ENCODE measurements at places on chromosomes 3 and 15.

GRCh38 chr3:150299201-150299600 lies 108.9 kb upstream of the TSC22D2 start:
- DNase-seq = peak; percentile 29

- no peak for DNase-seq
Measured at GRCh38 chr3:128617270-128617556, 33.4 kb downstream of the RPN1 start.

- DNase-seq = peak; percentile 16
Measured at GRCh38 chr3:190718097-190718496, 144.4 kb downstream of the GMNC start.

- DNase-seq = no peak
Measured at GRCh38 chr3:187027531-187028278, 97.4 kb downstream of the ST6GAL1 start.

- DNase-seq = no peak
Measured at GRCh38 chr3:125401402-125401801, 26.3 kb upstream of the ZNF148 start.

- DNase-seq = no peak
Measured at GRCh38 chr3:11530153-11530721, 113.5 kb downstream of the VGLL4 start.

GRCh38 chr3:127141921-127142730 lies 50.8 kb upstream of the PRR23E start:
- no peak for DNase-seq

GRCh38 chr3:144394032-144394431 lies 422.4 kb downstream of the DIPK2A start:
- no peak for DNase-seq

DNA sequence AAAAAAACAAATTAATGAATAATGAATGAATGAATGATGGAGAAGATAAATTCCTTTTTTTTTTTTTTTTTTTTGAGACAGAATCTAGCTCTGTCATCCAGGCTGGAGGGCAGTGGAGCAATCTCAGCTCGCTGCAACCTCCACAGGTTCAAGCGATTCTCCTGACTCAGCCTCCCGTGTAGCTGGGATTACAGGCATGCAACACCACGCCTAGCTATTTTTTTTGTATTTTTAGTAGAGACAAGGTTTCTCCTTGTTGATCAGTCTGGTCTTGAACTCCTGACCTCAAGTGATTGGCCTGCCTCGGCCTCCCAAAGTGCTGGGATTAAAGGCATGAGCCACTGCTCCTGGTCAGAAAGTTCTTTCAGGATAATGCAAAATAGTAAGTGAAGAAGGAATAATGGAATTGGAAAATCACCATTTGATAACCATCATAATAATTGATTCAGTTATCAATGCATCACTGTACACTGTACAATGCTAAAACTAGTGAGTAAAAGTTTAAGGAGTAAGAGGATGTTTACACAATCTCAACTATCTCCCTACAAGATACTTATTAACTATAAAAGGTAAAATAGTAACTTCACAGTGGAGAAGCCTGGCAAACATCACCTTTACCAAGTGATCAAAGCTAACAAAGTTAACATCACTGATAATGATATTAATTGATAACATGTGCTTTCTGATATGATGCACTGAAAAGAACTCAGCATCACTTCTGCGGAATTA lies 12.3 kb upstream of the INO80 start:
- DNase-seq = no peak

DNA sequence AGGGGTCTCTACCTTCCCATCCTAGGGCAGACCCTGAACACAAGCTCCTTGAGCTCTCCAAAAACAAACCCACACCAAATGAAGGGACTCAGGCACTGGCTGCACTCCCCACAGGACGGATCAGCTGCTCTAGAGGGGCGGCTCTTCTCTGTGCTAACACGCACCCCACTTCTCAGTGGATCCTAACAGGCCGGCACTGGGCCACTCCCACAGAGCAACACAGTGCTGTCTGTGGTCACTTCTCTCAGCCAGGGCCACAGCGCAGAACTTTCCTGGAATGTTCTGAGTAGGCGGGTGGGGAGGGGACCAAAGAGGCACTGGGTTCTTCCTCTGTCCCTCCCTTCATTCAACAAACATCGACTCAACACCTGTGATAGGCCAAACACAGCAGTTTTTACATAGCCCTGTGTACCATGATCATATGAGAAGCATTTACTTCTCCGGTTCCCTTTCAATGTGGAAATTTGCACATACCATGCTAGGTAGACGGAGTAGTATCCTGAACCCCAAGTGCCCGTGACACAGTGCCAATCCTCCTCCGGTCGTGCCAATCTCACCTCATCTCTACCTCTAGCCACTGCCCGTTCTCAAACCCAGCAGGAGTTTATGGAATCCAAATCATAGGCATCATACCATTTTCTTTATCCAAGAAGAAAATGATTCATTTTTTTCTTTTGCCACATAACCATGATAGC lies 98.1 kb downstream of the LRIG1 start:
- no peak for DNase-seq

DNA sequence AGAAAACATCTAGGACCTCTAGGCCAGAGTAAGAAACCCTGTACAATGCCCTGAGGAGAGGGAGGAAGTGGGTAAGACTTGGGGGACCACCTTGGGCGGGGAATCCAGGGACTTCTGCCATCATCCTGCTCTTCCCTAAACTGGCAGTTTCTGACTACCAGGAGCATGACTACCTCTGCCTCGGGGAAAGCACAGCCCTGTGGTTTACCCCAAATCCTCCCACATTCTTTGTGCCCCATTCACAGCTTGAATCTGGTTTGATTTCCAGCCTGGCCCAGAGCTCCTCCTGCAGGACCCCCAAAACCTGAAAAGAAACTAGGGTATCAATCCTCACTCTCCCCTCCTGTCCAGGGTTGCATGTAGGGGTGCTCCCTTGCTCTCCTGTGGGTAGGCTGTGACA lies 4.7 kb downstream of the C3orf18 start:
- DNase-seq = no peak

DNA sequence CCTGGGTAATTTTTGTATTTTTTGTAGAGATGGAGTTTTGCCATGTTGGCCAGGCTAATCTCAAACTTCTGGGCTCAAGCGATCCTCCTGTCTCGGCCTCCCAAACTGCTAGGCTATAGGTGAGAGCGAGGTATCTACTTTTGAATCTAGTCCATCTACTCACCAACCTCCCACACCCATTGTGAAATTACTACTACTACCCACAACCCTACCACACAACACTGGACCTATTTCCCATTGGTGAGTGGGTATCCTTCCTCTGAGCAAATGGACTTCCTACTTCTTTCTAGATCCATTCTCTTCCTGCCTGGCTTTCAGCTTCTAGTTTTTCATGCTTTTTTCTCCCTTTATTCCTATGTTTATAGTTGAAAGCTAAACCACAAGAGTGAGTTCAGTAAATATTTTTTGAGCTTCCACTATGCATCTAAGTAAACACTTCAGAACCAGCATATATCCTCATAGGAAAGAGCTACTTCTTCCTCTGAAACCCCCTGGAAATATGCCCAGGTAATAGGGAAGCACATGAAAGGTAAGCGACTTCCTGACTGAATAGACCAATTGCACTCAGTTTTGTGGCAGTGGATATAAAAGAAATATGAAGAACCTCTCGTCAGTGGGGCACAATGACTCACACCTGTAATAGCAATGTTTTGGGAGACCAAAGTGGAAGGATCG lies 39.1 kb downstream of the MYO1E start:
- DNase-seq = no peak

GRCh38 chr15:96181873-96182301 lies 148.6 kb upstream of the NR2F2 start:
- DNase-seq = no peak

GRCh38 chr15:89192766-89193165 lies 28.6 kb downstream of the RLBP1 start:
- no peak for DNase-seq

DNA sequence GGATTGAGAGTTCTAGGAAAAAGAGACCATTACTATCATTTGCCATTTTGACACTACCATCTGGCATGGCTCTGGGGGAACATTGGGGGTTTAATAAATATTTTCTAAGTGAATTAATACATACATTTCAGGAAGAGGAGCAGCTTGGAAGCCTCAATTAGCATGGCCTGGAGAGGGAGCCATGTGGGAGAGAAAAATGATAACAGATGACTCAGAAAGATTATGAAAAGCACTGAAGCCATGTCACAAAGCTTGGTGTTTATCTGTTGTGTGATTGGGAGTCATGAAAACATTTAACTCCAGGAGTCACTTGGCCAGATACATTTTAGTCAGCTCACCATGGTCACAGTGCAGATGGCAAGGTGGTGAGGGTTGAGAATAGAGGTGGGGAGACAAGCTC lies 121.0 kb downstream of the SSR3 start:
- DNase-seq = no peak

- DNase-seq = no peak
Measured at GRCh38 chr15:74200412-74200815, 2.2 kb downstream of the STRA6 start.

DNA sequence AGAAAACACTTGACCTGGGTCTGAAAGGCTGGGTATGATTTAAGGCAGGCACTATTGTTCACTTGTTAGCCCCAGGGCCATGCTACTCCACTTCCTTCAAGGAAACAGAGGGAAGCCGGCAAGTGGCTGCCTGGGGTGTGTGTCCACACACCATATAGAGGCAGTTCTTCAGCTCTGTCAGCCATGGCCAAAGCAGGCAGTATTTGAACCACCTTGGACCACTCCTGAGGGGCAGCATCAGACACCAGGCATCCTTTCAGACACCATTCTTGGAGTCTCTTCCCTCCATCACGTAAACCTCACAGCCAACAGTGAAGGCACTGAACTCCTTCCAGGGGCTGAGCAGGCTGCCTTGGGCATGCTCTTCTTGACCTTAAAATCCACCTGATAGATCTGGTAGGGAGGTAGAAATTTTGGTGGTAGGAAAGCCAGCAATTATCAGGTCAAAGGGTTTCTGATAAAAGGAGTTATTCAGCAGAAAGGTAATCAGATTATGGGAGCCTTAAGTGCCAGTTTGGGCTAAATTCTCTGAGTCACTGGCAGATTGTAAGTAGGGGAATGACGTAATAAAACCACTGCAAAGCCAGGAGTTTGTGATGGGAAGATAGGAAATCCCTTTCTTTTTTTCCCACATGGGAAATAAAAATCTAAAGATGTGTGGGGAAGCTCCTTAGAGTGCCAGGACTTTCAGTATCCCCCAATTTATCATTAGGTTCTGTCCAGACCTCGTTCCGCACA lies 20.2 kb downstream of the TGFBR2 start:
- DNase-seq = no peak

Measured in WTC11 (cell line).